Eye (tissue), 1 donor: ENCODE measurements at places on chromosomes 16 and 17.
A peak's percentile ranks its signal among the peaks of the same experiment; 100 is the strongest.

DNA sequence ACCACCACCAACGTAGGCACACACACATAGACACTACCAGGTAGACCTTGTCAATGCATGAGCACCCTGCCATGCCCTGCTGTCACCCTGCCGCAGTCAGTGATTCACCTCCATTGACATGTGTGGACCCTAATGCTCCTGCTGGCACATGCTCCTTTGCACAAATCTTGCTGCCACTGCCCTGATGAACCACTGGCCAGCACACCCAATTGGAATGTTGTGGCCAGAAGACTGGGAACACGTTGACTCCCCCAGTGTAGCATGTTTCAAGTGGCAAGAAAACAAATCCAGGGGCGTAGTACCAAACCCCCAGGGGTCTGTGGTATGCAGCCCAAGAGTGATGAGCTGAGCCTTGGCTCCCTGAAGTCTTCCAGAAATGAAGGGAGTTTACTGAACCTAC is 486.4 kb upstream of the KIF2B start:
- no peak for DNase-seq

DNA sequence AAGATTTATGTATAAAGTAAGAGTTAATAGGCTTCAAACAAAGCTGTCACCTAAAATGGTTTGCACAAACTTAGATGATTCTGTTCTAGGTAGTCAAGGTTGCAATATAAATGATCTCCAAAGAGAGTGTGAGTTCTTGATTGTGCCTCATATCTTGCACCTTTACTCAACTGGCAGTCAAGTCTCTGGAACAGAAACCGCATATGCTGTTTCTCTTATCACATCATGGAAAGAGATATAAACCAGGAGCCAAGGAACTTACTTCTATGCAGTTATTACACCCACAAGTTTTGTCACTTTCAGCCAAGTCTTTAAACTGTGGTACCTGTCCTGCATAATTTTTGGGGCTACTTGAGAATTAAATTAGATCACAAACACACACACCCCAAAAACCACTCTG is 5.2 kb downstream of the SSH2 start:
- DNase-seq: no peak

DNA sequence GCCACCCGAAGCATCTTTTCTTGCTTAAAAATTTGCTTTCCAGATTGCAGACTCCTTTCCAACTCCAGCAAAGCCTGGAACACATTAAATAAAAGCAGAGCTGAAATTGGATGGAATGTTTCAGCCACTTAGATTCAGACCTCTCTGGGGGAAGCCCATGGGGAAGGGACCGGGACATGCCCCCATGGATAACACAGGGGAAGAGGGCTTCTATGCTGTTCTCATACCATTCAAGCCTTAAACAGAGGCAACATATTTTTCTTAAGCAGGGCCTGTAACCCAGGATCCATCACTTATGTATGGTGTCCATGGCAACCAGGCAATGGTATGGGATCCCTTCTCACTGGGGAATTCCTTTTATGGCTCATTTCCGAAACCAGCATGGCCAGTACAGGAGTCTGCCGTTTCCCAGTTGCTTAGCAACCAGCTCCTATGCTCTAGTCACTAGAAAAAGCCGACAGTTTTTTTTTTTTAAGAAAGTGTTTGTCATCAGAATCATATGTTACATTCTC is 62.0 kb upstream of the MARCHF10 start:
- DNase-seq: peak; percentile 91

GRCh38 chr17:69342896-69343644 is 16.1 kb upstream of the ABCA5 start:
- DNase-seq: no peak

DNA sequence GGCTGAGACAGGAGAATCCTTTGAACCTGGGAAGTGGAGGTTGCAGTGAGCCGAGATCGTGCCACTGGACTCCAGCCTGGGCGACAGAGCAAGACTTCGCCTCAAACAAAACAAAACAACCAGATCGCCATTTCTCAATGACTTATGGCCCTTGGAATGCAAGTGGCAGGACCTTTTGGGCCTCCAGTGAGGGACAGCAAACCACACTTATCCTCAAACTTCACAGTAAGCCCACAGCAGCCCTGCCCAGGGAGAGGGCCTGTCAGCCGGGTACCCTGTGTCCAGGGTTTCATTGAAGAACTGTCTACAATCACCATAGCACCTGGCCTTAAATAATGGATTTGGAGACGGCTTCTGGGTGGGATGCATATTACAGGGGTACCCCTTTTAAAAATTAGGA is 11.7 kb downstream of the TRAF4 start:
- no peak for DNase-seq

DNA sequence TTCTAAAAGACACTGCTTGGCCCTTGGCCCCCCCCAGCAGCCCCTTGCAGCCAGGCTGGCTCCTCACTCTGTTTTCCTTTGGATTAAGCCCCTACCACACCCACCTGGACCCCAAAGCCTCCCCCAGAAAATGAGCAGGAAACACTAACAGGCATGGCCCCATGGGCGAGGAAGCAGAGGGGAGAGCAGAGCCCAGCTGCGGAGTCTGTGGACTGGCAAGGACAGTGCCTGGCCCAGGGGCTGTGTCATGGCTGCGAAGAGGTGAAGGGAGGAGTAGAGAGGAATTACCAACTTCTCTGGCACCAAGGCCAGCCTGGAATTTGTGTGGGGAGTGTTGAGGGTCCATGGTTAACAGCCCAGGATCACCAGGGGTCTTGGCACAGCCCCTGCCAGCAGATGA is 47.4 kb downstream of the MRC2 start:
- DNase-seq: no peak
